ENCODE measurements at places on chromosomes 5 and 9.

DNA sequence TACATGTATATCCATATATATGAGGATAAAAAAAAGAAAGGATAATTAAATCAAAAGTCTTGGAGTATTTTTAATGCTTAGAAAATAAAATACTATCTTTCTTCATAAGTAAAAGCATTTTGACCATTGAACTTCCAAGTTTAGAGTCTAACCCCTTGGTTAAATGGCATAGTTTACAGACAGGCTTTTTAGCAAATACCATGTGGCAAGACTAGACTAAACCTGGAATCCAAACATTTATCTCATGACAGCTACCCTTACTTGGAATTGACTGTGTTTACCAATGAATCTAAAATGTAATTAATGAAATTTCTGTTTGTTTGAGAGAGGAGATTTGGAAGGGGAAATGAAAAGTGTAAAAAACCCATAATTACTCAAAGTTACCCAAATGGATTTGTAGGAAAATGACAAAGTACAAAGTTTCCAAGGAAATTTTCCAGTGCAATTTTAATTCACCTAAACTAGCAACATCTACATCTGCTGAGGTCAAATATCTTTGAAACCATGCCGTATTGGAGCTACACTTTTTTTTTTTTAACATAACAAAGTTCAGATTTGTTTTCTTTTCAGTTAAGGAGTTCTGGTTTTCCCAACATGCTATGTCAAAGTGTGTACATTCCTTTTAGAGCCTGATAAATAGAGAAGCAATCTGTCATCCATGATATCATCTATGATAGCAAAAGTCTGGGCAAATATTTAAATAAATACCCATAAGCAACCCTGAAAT, 272.1 kb upstream of the DAB2 start:
- no peak for DNase-seq

DNA sequence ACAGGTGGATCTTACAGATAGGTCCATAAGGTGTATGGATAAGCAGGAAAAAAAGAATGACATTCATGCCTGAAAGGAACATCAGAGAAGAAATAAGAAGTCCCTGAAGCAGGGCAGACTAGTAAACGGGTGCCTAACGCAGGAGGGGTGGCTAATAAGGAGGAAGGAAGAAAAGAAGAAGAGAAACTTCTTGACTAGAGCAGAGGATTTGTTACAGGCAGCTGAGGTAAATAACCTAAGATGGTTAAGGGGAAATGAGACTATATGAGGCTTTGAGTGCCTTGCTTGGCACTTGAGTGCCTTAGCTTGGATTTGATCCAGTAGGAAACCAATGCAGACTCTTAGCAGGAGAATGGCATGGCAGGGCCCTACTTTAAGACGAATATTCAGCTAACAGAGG, 313.5 kb upstream of the PDE4D start:
- DNase-seq: no peak

- DNase-seq: no peak
Measured at GRCh38 chr5:165837286-165837685, 2331.9 kb downstream of the MAT2B start.

GRCh38 chr5:137651022-137651421, 84.9 kb downstream of the KLHL3 start:
- no peak for DNase-seq

DNA sequence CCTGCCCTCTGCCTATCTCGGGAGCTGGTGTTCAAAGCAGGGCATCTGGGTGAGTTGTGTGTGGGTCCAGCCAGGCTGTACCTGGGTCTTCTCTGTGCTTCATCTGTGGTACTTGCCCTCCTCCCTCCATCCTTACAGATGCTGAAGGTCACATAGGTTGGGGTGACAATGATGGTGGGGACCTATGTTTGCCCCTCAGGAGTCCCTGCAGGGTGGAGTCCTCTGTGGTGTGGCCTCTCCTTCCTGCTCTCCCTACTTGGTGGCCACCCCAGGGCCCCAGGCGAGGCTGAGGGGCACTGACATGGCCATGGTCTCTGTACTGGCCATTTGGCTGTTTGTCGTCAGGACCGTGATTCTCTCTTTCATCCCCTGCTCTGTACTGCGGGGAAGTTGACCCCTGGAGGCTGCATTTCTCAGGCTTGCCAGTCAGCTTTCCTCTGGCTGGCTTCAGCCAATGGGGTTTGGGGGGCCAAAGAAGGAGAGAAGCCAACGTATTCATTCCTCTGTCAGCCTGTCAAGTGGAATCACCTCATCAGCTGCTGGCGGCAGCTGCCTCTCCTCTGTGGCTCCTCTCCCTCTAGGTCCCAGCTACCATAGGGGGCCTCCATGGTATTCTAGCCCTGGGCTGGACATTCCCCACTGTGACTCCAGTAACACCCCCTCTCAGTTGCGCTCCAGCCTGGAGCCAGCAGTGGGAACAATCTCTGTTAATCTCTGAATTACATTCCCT, 4.6 kb downstream of the DCANP1 start:
- DNase-seq: no peak

GRCh38 chr5:19619571-19619970, 368.4 kb downstream of the CDH18 start:
- DNase-seq: no peak

DNA sequence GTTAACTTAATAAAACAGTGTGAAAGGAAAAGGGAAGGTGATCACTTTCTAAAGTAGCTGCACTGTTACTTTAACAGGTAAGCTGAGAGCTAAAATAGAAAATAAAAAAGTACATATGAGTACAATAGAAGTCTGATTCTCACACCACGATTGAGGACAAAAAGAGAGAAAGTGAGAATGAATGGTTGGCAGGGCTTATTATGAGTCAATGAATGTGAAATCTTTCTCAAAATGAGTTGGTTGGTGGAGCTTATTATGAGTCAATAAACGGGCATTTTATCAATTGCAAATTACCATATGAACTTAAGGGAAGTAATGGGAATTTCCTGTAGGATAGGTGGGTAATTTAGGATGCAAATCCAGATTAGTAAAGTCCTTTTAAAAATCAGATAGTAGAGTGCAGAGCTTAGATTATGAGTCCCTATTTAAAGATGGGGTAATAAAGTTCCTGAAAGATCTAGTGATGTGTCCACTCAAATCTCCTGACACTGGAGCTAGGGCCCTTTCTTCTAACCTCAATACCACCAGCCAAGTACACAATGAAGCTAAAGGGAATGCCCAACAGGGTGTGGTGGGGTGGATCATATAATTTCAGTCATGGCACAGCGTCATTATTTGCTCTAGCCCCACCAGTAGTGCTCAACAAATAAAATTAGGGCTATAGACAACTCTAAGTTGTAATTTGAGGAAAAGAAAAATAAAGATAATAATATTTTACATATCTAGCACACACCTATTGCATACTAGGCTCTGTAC, 21.1 kb upstream of the TLR4 start:
- DNase-seq: no peak

DNA sequence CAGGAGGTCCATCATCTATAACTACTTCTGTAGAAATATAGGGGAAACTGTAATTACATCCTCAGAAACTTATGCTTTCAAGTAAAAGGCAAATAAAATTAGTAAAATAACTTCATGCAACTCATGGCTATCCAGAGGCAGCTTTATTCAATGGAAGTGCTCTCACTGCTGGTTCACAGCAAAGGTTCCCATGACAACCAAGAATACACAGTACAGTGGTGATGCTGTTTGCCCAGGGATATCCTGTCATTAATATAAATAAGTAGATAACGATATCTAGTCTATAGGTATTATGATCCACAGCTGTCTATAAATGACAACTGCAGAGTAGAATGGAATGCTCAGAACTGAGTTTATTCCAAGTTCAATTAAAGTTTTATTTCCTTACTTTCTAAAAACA, 390.3 kb downstream of the PDE4D start:
- DNase-seq: no peak

DNA sequence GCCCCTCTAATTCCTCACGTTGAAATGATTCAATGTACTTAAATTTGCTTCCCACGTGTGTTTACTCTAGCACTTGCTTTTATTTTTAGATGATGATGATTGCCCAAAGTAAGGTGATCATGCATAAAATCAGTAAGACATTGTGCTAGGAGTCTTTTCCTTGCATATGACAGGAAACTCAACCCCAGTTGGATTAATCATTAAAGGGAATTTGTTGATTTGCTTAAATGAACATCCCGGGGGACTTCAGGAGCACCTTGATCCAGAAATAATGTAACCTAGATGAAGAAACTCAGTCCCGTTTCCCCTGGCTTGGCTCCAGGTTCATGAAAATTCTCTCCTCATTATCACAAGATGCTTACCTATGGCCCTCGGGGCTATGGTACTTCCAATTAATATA, 106.1 kb upstream of the STC2 start:
- no peak for DNase-seq

GRCh38 chr5:80990527-80990926, 30.4 kb downstream of the RASGRF2 start:
- DNase-seq: no peak

GRCh38 chr5:145979270-145980223, 43.2 kb downstream of the SH3RF2 start:
- no peak for DNase-seq

DNA sequence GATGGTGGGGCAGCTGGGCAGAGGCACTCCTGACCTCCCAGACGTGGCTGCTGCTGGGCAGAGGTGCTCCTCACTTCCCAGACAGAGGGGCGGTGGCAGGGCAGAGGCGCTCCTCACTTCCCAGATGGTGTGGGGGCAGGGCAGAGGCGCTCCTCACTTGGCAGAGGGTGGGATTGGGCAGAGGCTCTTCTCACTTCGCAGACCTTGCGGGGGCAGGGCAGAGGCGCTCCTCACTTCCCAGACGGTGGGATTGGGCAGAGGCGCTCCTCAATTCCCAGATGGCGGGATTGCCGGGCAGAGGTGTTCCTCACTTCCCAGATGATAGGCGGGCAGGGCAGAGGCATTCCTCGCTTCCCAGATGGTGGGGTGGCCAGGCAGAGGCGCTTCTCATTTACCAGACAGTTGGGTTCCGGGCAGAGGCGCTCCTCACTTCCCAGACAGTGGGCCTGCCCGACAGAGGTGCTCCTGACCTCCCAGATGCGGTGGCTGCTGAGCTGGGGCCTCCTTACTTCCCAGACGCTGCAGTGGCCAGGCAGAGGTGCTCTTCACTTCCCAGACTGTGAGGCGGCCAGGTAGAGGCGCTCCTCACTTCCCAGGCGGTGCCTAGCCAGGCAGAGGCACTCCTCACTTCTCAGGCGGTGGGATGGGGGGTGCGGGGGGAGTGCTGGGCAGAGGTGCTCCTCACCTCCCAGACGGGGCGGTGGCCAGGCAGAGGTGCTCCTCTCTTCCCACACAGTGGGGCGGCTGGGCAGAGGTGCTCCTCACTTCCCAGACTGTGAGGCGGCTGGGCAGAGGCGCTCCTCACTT, 25.3 kb upstream of the SPATA31E1 start:
- no peak for DNase-seq

- no peak for DNase-seq
Measured at GRCh38 chr5:74396913-74397622, 243.5 kb downstream of the ENC1 start.

DNA sequence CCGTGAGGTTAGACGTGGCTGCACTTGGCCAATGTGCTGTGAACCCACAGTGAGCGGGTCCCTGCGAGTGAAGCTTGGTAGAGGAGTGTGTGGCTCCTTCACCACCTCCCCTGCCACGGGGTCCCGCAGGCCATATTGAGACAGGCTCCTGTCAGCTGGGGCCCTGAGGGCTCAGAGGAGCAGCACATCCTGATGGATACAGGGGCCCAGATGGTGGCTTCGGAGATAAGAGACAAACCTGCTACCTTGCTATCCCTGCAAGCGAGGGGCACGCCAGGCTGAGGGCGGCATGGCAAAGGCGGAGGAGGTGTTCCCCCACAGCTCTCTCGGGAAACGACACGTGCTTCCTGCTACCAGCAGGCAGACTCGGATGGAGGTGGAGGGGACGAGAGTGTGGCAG, 33.1 kb downstream of the SLC6A3 start:
- no peak for DNase-seq

GRCh38 chr9:107612136-107612535, 122.6 kb upstream of the KLF4 start:
- DNase-seq: no peak

DNA sequence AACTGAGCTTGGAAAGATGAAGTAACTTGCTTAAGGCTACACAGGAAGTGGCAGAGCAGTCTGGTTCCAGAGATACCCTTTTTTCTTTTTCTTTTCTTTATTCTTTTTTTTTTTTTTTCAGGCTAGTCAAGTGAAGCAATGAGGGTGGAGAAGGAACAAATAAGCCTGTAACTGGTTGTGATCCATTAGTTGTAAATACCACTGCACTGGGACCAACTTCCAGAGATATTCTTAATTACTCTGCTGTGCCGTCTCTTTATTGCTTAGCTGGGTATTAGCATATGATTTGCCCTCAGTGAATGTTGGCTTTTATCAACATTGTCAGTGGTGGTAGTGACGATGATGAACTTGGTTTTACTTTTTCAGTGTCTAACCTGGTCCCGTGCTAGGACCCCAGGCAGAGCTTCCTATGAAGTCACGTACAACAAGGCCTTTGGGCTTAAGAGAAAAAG, 26.7 kb downstream of the LNPEP start:
- no peak for DNase-seq

GRCh38 chr5:54484219-54484894, 28.9 kb downstream of the HSPB3 start:
- DNase-seq: no peak

DNA sequence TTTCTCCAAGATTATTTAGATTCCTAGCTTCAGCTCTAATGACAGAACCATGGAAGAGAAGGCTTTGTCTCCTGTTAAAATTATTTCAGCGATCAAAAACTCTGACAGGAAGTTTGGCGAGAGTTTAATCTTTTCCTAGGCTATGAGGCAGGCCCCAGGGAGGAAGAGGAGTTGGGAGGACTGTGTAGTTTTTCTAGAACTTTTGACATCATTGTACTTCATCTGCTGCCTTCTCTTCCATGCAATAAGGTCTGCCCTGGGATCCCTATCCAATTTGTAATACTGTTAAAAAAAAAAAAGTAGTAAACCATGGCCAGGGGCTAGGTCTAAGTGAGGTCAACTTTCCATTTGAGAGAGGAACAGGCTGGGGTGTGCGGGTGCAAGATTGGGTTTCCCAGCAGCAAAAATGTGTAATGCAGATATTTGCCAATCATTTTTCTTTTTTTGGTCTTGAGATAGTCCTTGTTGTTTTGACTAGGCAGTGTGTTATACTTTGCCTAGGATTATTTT, 261.9 kb upstream of the ANKH start:
- DNase-seq: no peak

GRCh38 chr5:38331831-38332230, 73.5 kb downstream of the EGFLAM start:
- DNase-seq: no peak

- no peak for DNase-seq
Measured at GRCh38 chr5:122611406-122611805, 163.5 kb upstream of the SNX2 start.

DNA sequence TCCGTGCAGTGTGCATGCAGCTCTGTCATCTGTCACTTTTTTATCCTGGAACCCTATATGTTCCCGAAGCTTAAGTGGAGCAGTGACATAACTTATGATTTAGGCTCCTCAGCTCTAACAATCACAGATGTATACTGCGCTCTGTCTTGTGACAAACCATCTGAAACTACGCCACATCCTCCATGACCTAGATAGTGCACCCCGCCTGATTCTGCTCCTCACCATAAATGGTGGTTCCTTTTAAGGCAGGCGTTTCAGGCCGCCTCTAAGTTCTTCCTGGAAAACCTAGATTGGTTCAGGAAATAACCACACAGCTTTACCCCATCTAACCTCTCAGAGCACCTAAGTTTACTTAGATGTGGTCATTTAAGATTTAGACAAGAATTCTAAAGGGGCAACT, 372.0 kb downstream of the CDH10 start:
- DNase-seq: no peak

All from activated T-cell treated with anti-CD3 and anti-CD28 coated beads for 48 hours (primary cell).